ENCODE measurements at places on chromosomes 16 and 17. TPM values are rescaled to one million over a fixed set of nuclear protein-coding genes. Genes with fewer than 3 reads are reported as not detected.

CDRT15L2 gene
- not detected for total RNA-seq

EME1 gene
- total RNA-seq = 15.6 TPM

FAM20A gene
- 1.0 TPM for total RNA-seq

TP53TG3E gene
- not detected for total RNA-seq

RND2 gene
- total RNA-seq = 0.45 TPM

Data from bronchus fibroblast of lung (primary cell).